ENCODE measurements at places on chromosomes 3 and 15.

DNA sequence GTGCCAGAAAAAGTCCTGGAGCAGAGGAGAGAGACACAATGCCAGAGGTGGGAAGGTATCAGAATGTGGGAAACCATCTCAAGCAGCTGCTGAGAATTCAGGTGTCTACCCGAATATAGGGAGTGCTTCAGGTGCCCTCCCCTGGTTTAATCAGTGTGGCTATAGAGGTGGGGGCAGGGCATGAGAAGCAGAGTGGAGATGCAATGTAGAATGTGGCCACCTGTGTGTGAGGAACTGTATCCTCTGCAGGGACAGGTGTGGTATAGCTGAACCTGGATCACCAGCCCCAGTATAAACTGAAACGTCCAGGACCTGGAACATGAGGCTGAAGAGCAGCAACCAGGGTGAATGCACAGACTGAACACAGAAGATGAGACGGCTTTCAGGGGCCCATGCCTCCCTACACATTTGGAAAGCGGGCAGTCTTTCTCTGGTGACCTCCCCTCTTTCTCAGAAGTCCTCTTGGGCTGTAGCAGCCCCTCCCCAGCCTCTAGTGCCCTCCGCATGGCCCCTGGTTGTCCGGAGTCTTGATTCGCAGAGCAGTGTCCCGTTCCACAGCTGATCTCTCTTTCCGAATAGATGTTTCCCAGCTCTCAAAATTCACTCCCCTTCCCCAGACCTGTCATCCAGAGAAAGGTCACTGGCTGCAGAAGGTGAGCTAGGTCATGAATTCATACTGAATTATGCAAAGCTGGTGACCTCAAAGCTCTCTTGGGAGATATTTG is 103.1 kb downstream of the ABHD5 start:
- DNase-seq = no peak

DNA sequence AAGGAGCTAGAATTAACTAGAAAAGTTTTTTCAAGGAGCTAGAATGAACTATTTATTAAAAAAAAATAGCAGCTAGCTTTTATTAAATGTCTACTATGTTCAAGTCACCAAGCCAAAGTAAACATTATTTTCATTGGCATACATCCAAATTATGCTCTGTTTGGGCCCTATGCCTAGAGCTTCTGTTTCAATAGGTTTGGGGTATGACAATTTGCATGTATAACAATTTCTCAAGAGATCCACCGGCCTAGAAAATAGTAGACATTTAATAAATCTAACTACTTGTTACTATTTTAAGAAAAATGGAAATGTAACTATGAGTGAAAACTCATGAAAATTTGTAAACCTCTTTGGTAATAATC is 8.0 kb downstream of the GABRR3 start:
- DNase-seq = peak; percentile 19

DNA sequence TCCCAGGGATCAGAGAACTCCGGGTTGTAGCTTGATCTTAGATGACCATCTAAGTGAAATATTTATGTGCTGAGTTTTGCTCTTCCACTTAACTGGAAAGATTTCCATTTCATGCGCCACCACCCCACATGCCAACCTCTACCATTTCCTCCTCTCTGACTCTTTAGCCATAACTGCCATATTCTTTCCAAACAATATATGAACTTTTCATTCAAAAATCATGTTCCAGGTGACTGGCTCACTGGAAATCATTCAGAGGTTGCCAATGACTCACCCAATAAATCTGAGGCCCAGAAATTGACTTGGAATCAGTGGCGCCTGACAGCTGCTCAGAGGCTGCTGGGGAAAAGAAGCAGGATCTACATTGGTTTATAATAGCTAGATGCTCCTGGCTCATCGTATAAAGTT is 31.6 kb upstream of the FAM174B start:
- no peak for DNase-seq

DNA sequence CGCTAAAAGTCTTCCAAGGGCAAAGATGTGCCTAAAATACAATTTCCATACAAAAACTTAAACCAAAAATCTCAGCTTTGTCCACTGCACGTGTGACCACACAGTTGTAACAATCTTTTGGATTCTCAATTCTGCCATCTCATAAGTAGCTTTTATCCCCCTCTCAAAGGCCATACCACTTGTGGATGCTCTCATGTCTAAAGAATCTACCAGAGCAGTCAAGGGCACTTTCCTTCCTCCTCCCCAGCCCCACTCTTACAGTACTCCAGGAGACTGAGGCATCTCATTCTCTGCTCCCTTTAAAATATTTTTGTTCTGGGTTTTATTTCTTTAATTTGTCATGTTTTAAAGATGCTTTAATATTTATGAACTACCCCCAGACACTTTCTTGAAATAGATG is 102.3 kb upstream of the PFN2 start:
- no peak for DNase-seq

DNA sequence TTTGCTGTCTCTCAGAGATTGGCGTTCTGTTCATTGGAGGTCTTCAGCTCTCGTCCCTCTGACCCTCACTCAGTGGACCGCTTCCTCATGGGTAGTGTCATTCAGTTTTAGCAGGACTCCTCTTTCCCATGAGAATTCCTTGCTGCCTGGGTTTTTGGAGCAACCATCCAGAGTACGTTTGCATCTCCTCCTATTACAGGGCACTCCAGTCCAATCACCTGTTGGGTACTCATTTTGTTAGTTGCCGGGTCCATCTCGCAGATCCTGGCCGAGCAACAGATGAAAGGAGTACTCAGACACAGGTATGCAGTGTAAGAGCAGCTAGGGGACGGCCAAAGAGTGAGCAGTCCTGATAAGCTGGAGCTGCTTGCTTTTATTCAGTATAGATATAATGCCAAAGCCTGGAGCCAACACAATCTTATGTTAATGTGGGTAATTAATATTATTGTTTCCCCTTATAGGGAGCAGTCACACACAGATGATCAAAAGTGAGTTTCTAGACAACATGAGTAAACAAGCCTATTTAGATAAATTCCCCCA is 49.6 kb downstream of the ISG20 start:
- DNase-seq = no peak

DNA sequence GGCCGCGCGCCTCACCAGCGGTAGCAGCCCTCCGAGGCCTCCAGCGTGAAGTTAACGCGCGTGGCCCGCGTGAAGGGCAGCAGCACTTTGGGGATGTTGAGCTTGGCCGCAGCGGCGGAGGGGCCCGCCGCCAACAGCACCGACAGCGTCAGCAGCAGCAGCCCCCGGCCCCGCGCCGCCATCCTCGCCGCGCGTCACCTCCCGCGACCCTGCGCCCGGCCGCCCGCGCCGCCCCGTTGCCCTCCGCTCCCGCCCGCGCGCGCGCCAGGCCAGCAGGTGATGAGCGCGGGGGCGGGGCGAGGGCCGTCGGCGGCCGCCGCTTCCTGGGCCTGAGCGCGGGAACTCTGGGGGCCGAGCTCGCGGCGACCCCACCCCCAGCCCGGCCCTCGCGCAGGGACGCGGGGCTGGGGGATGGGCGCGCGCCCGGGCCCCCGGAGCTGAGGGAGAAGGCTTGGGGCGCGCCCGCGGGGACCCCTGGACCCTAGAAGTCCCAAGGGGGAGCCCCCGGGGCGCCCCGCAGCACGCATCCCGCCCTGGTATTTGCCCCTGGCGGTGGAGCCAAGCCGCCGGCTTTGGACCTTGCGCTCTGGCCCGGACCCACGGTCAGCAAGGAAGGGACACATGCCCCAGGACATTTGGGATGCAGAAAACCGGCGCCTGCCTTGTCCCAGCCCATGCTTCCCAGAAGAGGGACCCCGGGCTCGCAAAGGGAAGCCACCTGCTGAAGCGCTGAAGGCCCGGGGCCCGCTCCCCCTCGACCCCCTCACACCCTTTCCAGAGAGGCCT is at the start of gene NUP210:
Gene NUP210 (minus strand): TSS at position 278 of the 786 bp plus-strand sequence. CDS start 96 bp downstream, at position 182.
- peak; percentile 61 for DNase-seq

- no peak for DNase-seq
Observed at GRCh38 chr3:66031102-66031698, 7.5 kb downstream of the MAGI1 start.

GRCh38 chr3:43079536-43080332 is 26.1 kb downstream of the POMGNT2 start:
- no peak for DNase-seq

DNA sequence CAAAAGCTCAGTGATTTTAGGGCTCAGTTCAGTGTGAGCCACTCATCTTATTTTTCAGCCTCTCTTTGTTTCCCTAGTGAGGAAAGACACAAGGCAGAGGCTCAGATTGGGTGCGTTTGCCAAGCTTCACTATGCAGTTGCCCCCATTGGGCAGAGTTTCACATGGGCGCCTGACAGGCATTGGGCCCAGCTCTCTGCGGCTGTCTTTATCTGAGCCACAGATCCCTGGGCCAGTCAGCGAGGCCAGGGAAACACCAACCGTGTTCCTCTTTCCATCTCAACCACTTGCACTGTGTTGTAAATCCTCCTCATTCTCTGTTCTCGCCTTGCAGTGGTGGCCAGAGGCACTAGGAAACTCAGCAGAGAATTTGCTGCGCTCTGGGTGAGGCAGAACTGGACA is 10.8 kb downstream of the ESYT3 start:
- DNase-seq = no peak

DNA sequence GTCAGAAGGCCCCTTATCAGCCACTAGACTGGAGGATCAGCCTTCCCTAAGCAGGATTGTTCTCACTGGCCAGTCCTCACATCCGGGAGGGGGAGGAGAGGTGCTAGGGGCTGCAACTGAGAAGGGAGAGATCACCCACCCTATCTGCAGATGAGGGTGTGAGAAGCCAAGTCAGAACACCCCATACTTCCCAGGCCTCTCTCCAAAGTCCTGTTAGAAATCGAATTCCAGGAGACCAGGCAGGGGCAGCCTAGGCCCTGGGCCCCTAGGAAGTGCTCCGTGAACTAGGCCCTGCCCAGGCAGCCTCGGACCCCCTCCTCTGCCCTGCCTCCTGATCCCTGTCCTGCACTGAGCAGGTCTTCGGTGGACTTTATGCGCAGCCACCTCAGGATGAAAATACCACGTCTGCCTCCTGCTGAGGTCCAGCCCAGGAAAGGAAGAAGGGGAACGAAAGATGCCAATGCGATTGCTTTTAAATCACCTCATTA is 933 bp downstream of the DZIP1L start:
- no peak for DNase-seq

GRCh38 chr3:193046371-193046770 is 128.7 kb upstream of the MB21D2 start:
- DNase-seq = no peak

DNA sequence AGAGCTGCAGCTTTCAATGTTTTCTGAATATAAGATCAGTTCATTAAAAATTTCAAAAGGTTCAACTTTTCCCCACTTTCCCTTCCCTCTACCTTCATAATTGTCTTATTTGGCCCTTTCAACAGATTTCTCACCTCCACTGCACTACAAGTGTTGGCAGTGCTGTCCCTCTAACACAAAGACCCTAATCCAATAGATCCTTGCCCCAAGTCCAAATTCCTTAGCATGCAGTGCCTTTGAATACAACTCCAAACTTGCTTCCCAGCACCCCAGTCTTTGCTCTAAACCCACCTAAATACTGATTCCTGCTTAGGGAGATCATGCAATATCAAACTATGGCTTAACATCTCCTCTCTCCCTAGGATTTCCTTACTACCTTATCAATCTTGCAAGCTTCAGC is 43.9 kb downstream of the TJP1 start:
- DNase-seq = no peak

DNA sequence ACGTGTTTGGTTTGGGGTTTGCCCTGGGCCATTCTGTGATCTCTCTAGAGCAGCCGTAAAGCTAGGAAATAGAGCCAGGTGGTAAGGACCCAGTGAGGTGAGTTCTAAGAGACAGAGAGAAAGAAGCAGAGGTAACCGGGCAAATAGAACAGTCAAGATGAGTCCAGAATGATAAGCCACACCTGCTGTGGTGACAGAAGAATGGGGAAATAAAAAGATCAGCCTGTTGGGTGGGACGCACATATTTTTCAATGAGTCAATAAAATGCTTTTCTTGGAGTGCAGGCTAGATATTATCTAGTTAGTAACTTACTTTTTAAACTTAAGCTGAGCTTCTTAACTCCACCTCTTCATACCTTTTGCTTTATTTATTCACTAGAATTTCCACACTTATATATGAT is 135.0 kb downstream of the NFKBIZ start:
- DNase-seq = no peak

- DNase-seq = no peak
Observed at GRCh38 chr3:17980863-17981262, 238.4 kb upstream of the TBC1D5 start.

GRCh38 chr3:155863072-155863784 is 7.2 kb upstream of the GMPS start:
- no peak for DNase-seq

DNA sequence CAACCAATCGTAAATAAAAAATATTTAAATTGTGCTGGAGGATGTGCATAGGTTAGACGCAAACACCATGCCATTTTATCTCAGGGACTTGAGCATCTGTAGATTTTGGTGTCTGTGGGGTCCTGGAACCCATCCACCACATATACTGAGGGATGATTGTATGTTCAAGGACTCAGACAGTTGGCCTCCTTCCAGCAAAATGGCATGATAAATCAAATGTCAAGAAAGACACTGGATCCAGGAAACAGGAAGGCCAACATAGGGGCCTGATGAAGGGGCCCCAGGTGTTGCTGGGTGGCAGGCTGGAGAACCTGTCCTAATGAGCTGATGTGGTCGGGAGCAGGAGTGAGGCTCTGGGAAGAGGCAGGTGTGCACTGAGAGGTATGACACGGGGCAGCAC is 289.5 kb downstream of the GABRG3 start:
- DNase-seq = peak; percentile 5

DNA sequence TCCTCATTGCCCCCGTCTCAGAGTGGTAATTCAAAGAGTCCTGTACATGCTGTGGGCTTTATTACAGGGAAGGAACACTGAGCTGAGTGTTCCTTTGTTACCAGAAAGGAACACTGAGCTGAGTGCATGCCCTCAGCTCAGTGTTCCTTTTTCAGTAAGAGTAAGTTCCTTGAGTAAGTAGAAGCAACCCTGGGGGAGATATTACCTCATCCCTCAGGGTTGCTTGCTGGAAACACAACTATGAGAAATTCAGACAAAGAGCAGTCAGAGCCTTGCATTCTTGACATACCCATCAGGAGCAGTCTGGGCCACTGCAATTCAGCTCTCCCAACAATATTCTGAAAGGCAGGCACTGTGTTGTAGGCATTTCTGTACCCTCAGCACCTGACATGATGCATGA is 17.0 kb downstream of the CHRM5 start:
- no peak for DNase-seq

GRCh38 chr15:61034678-61035291 is 194.3 kb downstream of the RORA start:
- DNase-seq = no peak

GRCh38 chr3:25783661-25784512 is 644 bp upstream of the NGLY1 start:
- peak; percentile 45 for DNase-seq

- no peak for DNase-seq
Observed at GRCh38 chr15:95734422-95735316, 595.8 kb upstream of the NR2F2 start.

GRCh38 chr3:184567946-184568559 is 6.5 kb downstream of the EPHB3 start:
- no peak for DNase-seq

GRCh38 chr15:99495430-99496301 is 70.1 kb upstream of the MEF2A start:
- DNase-seq = no peak

DNA sequence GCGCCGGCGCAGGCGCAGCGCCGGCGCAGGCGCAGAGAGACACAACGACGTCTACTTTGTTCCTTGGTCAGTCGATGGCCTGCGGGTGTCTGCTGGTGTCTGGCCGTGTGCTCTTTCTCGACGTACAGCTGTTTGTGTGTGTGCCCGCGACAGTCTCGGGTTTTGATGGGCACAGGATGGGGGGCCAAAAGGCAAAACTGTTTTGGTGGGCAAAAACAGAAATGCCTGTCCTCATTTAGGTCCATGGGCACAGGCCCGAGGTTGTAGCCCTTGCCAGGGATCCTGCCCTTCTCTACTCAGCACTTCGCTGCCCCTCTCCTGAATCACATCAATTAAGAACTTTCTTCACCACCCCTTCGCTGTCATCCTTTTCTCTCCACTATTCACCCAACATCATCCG is 184.8 kb upstream of the CHL1 start:
- no peak for DNase-seq
